Fibroblast of upper back skin (primary cell): ENCODE measurements at places on chromosomes 7 and 10.

DNA sequence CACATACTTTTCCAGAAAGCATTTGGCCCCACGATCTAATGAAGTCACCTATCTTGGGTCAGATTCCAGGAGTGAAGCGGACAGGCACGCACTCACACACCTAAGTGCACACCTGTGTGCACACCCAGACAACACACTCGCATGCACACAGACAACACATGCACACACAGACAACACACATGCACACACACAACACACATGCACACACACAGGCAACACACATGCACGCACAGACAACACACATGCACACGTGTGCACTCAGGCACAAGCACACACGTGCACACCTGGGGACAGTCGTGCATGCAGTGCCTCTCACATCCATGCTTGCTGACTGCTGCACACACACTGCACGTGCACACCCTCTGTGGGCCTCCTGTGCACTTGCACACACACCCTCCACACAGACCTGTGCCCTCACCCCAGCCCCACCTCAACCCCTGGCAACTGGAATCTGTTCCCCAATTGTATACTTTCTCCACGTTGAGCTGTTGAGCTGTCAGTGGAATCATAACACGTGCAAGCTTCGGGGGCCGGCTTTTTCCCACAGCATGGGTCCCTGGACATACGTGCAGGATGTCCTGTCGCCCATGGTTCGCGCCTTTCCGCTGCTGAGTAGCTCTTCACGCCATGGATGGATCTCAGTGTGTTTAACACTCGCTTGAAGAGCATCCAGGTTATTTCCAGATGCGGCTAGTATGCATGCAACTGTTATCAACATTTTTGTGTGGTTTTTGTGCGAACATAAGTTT is 55.3 kb upstream of the CFAP46 start:
- no peak for DNase-seq

DNA sequence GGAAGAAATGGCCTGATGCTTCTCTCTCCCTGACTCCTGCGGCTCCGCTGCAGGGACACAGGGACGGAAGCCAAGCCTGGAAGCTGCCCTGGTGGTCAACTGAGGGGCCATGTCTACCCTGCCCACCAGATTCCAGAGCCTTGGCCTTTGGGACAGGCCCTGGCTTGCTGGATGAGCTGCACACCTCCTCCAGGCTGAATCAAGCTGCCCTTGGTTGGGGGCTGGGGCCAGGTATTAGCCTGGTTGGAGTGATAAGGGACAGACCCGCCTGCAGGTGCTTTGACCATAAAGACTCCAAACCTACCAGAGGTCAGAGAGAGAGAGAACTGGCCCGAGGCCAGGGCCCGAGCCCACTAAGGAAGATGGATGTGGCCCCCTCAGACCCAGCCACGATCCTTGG is 30.1 kb downstream of the CRHR2 start:
- DNase-seq, result no peak

DNA sequence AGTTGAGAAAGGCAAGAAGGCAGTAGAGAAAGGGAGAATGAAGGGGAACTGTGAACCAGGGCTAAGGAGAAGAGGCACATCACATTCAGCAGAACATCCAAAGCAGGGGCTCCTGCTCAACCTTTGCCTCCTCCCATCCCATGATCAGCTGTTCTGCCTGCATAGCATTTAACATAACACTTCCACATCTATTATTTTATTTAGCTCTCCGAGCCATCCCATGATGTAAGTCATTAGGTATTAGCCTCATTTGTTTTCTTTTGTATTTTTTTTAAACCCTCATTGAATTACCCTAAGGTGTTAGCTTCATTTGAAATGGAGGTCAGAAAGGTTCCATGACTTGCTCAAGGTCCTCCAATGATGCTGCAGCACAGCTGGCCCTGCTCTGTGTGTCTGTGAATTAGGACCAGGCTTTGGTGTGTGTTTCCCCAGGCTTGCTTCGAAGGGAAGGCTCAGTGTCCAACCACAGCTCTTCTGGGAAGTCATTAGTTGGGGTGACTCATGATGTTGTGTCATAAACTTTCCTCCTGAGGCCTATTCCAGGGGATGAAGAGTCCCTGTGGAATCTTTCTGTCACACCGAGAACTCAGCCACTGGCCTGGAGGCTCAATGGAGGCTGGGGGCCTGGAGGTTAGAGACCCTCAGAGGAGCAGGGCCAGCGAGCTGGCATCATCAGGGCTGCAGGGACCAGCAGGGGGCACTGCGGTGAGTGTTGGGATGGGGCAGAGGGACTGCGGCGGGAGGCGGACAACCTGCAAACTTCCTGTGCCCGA is 16.5 kb downstream of the NPFFR1 start:
- peak; percentile 92 for DNase-seq

DNA sequence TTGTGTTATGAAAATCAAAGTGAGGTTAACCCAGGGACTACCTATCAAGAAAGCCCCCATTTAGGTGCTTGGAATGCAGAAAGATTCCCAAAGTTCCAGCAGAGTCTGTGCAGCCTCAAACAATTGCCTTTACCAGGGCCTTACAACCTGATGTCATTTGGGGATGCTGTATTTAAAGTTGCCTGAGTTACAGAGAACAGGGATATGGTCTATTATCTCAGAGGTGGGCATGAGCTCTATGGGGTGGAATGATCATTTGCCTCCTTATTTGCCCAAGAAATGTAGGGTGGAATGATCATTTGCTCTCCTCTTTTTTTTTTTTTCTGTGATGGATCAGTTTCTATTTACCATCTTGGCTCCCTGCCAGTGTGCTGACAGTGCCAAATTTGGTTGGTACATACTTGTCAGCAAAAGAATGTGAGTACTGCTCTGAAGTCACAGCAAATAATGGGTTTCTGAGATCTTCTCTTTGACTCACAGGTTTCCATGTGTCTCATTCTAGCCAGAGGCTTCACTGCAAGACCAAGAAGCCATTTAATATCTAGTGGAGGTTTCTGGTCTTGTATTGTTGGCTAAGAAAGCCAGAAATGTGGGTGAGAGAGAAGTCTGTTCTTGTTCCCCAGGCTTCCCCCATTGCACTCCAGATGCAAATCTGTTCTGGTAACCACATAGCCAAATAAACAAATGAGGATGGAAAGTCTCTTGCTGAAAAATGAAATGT is 45.5 kb upstream of the ZNRF2 start:
- peak; percentile 40 for DNase-seq

DNA sequence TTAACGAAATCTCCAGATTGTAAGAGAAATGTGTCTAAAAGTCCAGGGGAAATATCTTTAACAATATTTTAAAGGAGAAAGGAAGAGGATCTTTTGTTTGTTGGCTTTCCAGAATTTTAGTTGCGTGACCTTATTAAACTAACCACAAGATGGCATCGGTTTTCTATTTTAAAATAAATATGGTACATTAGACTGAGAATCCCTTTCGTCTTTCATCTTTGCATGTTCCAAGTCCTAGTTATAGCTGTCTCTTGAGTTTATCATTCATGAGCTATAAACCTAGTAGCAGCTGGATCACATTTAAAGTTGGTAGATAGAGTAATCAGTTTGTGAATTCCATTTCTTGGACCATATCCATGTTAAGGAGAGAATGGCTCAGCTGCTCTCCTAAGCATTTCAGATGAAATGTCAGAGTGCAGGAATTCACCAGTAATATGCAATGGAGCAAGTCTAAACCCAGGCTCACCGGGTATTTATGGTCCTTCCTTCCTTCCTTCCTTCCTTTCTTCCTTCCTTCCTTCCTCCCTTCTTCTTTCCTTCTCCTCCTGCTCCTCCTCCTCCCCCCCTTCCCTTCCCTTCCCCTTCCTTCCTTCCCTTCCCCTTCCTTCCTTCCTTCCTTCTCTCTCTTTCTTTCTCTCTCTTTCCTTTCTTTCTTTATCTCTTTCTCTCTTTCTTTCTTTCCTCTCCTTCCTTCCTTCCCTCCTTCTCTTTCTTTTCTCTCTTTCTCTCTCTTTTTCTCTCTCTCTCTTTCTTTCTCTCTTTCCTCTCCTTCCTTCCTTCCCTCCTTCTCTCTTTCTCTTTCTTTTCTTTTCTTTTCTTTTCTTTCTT is 57.8 kb upstream of the RAB18 start:
- peak; percentile 57 for DNase-seq

DNA sequence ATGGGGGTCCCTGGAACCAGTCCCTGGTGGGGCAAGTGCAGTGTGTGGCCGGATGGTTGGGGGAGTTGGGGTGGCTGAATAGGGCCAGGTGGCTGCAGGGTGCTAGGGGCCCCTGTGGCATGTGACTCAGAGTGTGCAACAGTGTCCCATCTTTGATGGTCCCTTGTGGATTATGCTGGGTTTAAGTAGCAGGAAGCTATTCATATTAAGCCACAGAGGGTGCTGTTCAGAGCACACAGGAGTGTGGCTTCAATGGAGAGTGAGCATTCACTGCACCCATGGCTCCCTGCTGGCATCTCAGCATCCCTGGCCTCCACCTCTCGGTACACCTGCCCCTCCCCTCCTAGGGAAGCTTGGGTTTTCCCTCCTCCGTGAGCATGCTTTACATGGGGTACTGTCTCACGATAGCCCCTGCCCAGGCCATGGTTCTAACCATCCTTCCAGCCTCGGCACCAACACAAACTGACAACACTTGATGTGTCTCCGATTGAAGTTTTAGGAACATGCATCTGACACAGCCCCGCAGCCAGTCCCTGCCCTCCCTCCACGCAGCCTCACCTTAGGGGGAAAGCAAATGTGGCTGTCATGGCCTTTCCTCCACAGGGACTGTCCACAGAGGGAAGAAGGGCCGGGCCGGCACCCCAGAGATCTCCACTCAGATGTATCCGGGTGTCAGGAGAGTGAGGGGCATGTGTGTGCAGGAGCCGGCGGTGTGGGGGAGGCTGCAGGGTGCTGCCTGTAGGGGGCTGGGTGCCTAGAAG is 30.4 kb upstream of the PPIF start:
- DNase-seq, result peak; percentile 26

- no peak for DNase-seq
Observed at GRCh38 chr10:21700474-21700873, 166.4 kb downstream of the MLLT10 start.

DNA sequence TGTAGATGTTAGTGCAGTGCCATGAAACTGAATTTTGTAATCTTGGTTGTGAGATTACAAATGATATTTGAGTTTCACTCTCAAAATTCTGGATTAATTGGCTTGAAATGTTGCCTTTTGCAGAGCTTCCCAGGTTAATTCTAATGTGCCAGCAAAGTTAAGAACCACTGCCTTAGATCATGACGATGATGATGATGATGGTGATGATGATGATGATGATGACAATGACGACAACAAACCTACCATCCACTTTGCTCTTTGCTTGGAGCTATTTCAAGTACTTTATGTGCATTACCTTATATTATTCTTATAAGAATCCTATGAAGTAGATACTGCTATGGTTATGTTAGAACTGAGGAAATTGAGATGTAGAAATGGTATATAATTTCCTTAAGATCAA is 261.6 kb downstream of the CNTNAP2 start:
- DNase-seq, result no peak

- DNase-seq, result no peak
Observed at GRCh38 chr7:119640861-119641260, 632.1 kb upstream of the KCND2 start.

DNA sequence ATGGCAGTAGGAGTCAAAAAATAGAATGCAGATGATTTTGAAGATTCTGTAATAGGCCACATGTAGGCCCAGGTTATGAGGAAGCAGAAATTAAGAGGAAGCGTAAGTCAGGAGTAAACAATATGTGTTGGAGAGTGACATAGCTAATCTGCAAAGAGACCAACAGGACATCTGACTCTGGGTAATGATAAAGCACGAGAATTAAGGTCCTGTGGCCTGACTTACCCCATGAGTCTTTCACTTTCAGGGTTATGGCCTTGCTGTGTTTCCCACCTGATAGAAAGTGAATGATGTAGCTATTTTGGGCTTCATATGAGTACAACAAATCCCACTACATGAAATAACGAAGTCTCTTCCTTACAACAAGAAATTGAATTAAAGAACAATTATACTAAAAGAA is 393.0 kb downstream of the MAGI2 start:
- DNase-seq, result no peak

- no peak for DNase-seq
Observed at GRCh38 chr7:91142743-91143142, 121.5 kb upstream of the FZD1 start.

- no peak for DNase-seq
Observed at GRCh38 chr10:18406136-18406535, 245.3 kb downstream of the NSUN6 start.
